ENCODE measurements at places on chromosomes 1 and 21.

GRCh38 chr1:110727246-110727645 lies 52.5 kb upstream of the KCNA3 start:
- no peak for DNase-seq

DNA sequence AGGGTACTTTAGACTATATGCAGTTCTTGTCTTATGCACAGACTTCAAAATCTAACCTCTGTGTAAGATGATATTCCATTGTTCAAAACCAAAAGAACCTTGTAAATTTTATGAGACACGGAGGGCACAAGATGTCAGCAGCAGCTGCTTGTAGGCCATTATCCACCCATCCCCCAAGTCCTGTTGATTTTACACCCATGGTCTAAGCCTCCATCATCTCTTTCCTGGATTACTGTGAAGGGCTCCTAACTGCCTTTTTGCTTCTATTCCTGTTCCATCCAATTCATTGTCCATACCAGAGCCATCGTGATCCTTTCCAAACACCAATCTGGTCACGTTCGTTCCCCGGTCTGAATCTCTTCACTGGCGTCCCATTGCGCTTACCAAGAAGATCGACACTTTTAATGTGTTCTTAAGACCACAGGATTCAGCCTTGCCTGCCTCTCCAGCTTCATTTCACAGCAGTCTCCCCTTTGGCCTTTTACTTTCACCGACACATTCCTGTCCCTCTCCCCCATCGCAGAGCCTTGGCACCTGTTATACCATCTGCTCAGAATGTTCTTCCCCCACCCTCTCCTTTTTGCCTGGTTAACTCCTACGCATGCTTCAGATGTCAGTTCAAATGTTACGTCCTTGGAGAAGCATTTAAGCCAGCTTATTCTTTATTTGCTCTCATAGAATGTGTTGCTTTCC lies 107.3 kb upstream of the POU3F1 start:
- DNase-seq: no peak

DNA sequence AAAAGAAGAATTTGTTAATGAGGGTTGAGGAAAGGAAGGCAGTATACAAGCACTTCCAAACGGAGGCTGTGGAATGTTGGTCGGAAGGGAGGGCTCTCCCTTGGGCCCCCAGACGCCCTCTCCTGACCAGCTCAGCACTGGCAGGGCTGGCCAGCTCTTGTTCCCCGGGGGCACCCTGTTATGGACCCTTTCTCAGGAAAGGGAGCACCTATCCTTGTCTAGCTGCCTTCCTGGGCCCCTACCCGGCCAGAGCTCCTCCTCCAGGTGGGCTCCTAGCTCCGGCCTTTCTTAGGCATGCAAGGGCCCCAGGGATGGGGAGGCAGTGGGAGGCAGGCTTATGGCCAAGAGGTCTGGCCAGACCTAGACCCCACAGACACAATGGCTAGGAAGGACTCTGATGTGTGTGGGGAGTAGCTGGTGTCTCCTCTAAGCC lies 926 bp downstream of the BLACAT1 start:
- no peak for DNase-seq

DNA sequence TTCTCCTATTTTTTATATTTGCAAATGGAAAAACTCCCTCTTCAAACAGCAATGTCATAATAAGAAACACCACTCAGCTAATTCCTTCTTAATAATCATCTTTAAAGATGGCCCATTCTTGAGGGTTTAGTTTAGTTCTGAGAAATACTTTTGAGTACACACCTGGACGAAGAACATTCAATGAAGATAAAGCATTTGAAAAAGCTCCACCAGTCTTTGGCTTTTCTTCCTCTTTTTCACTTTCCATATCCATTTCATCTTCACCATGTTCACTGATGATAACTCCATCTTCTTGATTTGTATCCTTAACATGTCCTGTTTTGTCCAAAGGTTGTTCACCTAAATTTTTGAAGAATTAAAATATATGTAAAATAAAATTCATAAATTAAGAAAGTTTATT lies 7.4 kb downstream of the PAXBP1 start:
- no peak for DNase-seq

DNA sequence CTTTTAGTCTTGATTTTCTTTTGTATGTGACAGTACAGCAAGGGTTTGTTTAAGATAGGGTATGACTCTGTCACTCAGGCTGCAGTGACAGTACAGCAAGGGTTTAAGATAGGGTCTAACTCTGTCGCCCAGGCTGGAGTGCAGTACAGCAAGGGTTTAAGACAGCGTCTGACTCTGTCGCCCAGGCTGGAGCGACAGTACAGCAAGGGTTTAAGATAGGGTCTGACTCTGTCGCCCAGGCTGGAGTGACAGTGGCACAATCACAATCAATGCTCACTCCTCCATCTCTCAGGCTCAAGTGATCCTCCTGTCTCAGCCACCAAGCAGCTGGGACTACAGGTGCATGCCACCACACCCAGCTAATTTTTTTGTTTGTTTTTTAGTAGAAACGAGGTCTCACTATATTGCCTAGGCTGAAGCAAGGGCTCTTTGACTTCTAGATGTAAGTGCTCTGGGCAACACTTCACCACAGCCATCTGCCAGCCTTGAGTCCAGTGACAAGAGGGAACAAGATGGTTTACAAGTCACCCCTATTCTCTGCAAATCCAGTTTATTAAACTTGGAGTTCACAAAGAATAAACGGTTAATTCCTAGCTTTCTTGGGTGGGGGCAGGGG lies 965 bp upstream of the SH2D5 start:
- DNase-seq: no peak

DNA sequence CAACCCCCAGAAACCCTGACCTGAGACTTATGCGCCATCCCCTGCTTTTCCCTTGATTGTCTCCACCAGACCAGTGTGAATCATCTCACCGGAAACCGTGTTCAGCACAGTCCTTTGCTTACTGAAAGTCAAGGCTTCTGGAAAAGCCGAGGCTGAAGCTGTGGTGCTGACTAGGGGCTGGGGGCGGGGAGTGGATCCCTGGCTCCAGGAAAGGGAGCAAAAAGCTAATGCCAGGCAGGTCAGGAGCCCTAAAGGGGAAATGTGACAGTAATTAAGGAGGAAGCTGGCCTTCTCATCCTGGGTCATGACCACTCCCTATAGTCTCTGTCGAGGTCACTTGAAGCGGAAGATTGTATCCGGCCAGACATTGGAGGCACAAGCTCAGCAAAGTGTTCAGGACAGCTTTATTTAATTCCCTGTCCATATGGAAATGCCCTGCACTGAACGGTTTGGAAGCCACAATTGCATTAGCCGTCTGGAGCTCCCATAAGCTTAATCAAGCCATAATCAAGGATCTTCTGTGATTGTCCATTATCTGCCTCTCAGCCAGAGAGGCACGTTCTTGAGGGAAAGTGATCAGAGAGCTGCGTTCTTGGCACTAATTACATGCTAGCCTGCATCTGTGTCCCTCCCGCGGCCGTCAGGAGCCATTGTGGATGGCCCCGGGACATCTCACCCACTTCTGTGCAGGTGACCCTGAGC lies 403.6 kb downstream of the RRAGC start:
- no peak for DNase-seq

DNA sequence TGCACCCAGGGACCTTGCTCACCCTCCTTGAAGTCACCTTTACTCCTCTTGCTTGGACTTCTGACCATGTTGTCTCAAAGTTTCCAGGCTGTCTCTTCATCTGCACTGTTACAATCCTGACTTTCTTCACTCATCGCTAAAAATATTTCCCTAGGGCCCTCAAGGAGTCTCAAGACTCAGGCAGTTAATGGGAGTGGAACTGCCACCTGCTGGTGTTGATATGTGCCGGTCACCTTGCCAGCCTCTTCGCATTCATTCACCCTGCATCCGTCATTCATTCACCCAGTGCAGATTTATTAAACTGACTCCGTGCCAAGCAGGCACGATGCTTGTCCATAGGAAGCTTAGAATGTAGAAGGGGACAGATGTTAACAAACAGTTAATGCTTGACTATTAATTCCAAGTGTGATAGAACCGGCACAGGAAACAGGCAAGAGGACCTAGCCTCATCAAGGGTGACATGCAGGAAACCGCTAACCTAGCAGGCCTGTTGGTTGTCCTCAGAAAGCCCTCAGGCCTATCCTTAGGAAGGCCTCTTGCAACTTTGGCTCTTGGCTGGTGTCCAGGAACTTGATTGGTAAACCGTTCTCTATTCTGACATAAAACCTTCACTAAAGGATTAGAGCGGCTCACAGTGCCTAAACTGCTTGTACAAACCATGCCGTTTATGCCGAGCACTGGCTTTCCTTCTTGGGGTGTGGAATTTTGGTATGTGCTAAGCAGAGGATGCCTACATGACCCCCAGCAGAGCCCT lies 342.2 kb downstream of the CAMTA1 start:
- no peak for DNase-seq

DNA sequence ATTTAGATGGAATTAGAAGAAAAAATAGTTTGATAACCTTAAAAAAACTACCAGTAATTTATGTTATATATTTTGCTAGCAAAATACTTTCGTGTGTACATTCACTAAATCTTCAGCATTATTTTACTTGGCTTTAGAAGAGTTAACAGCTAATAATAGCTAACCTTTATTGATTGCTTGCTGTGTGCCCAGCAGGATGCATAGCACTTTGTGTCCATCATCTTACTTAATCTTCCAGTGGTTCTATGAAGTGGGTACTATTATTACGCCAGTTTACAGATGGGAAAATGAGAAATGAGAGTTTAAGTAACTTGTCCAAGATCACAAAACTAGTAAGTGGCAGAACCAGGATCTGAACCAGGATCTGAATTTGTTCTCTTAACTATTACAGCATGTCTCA lies 41.7 kb upstream of the GPR25 start:
- DNase-seq: no peak

DNA sequence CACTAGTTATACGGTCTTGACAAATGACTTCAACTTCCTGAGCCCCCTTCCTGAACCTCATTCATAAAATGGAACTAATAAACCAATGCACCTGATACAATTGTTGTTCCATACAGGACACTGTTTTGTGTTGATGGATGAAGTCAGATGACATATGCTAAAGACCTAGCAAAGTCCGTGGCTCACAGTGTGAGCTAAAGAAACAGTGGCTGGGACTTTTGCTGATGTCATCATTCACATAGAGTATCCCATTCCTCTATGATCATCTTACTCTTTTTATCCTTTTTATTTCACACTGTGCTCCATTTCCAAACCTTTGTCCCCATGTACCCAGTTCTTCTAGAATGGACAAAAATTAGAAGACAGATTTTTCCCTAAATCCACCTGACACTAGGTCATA lies 83.7 kb upstream of the KAZN start:
- no peak for DNase-seq

- DNase-seq: no peak
Observed at GRCh38 chr1:60989749-60990713, 92.3 kb upstream of the NFIA start.

All from vagina (tissue), 2 donors.